Renal pelvis (tissue), 12 donors: ENCODE measurements at places on chromosomes 7 and 10.

GRCh38 chr10:124696446-124697392 lies 47.5 kb downstream of the FAM53B start:
- no peak for DNase-seq

DNA sequence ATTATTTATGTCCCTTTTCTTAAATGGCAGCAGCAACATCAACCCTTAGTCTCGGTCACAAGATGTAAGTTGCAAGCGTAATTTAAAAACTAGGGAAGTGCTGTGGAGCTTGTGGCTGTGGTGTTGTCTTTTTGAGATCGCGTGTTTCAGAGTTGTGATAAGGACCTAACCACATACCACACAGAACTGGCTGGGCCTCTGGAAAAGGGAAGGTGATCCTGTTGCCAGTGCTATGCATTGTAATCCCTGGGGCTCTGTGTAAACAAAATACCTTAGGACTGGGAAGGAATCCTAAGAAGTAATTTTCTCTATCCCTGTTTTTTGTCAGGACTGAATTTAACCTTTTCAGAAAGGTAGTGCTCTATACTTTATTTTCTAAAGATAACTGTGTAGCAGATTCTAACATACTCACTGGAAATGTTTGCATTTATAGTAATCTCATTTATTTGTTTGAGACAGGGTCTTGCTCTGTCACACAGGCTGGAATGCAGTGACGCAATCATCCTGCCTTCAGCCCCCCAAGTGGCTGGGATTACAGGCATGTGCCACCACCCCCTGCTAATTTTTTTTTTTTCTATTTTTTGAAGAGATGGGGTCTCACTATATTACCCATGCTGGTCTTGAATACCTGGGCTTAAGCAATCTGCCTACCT lies 60.4 kb downstream of the INPP5F start:
- DNase-seq: peak; percentile 60

DNA sequence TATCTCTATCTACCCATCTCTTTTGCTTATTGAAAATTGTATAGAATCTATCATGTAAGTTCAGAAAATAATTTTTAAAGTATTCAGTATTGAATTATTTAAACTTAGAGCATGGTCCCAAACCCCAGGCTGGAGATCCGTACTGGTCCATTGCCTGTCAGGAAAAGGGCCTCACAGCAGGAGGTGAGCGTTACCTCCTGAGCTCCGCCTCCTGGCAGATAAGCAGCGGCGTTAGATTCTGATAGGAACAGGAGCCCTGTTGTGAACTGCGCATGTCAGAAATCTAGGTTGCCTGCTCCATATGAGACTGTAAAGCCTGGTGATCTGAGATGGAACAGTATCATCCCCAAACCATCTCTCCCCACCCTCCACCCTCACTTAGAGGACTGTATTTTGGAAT lies 266.0 kb upstream of the CNTNAP2 start:
- DNase-seq: no peak

DNA sequence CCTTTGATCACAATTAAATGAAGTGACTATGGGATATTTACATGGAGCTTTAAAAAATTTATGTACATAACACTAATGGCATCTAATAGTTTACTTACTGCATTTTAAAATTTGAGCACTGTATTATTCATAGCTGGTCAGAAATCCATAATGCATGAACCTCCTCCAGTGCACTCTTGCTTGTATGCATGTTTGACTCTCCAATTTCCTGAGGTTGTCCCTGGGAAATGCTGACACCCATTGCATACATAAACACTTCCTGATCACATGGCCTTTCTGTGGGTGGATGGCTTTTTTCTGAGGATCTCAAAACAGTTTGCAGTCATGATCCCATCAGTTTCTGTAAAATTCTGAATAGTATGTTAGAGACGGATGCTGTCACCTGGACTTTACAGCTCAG lies 577.8 kb downstream of the REEP3 start:
- DNase-seq: no peak

GRCh38 chr10:96413151-96413787 lies 54.5 kb upstream of the OPALIN start:
- no peak for DNase-seq

DNA sequence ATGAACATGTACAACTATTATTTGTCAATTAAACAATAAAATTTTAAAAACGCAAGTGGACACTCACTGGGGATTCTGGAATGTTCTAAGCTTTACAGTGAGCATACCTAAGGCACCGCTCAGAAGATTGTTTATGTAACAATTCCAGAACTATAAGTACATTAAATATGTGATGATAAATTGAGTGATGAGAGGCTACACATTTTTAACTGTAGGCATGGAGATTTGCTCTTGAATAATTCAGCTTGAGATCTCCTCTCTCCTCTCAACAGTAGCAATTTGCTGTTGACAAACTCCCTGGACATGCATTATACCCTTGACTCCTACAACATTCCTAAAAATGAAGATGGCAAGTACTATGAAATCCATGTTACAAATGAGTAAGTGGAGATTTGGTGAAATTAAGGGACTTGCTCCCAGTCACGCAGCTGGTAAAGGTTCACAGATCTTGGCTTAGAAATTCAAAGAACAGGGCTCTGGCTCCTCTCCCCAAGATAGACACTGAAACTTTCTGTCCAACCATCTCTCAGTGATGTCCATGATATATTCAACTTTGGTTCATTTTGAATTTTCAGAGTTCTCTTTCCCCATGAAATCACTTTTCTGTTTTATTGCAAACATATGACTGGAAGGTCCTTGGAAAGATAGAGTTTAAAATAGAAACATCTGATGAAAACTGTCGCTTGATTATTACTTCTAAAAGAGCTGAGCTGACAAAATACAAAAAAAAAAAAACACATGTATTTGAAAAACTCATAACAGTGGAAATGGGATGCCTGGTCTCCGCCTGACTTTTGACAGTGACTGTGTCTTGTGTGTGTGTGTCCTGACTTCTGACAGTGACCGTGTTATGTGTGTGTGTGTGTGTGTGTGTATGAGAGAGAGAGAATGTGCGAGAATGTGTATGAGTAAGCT lies 488.3 kb downstream of the TNS3 start:
- DNase-seq: no peak

DNA sequence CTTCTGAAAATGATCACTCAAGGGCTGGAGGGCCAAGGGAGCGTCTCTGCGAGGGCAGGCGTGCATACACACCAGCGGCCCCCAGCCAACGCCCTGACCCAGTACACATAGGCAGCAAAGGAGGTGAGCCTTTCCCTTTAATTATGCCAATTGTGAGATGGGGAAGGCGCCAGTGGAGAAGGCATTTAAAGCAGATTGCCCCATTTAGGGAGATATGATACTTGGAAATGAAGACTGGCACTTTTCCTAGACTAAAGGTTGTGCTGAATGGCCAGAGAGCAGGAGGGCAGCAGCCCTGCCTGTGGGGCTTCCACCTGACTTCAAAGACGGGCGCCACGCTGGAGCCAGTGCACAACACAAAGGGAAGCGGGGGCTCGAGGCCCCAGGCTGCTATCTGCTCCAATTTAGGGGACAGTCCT lies 24.1 kb downstream of the HIPK2 start:
- DNase-seq: no peak
